ENCODE measurements at places on chromosomes 12 and 14. TPM values are rescaled to one million over a fixed set of nuclear protein-coding genes. Genes with fewer than 3 reads are reported as not detected.

Gene DPY19L2
- total RNA-seq = 0.21 TPM

Gene E2F7
- total RNA-seq = 7.8 TPM

Gene PAPLN
- 0.30 TPM for total RNA-seq

GRCh38 chr12:128797119-128798118 is 26.3 kb downstream of the SLC15A4 start:
- H3K4me1 ChIP-seq = peaks cover 20% of the 10 kb centered on the region
- no peaks in the 10 kb centered on the region for H3K27me3 ChIP-seq
- DNase-seq = no peak
- peaks cover 65% of the 10 kb centered on the region for H3K36me3 ChIP-seq

DNA sequence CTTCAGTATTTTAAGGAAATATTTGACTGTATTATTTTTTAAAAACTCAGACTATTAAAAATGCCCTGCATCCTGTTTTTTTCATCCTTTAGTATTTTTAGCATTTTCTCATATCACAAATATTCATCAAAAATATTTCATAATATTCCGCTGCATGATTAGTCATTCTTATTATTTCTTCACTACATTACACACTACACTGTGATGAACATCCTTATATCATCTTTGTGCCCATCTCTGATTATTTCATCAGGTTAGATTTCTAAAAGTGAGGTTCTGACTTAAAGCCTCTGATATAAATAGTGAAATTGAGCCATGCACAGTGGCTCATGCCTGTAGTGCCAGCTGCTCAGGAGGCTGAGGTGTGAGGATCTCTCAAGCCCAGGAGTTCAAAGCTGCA is 8.1 kb downstream of the COCH start:
- peaks cover 4% of the 10 kb centered on the region for H3K27me3 ChIP-seq
- no peaks in the 10 kb centered on the region for H3K4me1 ChIP-seq
- H3K27ac ChIP-seq = no peak overlapping the region
- no peaks in the 10 kb centered on the region for H3K36me3 ChIP-seq
- DNase-seq = no peak

DNA sequence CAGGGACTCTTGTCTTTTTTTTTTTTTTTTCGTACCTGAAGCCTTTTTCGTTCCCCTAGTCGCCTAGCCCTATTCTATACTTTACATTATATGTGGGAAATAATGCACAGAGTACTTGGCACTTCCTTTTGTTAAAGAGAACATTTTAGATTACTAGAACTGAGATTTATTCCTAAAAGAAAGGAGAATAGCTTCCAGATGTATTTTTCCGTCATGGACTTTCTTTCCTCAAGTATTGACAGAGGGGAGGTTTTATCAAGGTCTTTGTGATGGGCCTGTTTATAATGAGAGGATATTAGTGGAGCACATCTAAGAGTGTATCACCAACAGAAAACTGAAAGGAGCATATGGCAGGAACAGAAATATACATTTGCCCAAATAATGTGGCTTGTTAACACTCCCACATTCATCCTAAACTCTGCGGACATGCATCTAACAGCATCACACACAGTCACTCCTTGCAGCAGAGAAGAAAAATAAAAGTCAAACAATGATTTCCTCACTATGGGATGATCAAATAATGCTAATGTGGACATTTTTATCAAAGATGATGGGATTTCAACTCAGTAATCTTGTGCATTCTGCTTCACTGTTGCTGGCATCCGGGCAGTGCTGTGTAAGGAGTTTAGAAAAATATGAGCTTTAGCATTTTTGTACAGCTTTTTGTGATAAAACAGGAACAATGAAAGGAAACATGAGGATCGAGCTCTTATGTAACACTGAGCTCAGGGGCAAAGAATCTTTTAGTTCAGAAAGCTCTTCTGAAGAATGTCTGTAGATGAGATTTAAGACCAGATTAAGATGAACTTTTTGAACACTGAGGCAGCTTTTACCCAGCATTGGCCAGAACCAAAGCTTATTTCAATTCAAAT is 183.1 kb downstream of the EGLN3 start:
- H3K27ac ChIP-seq = no peak overlapping the region
- H3K4me1 ChIP-seq = no peaks in the 10 kb centered on the region
- no peaks in the 10 kb centered on the region for H3K36me3 ChIP-seq
- DNase-seq = no peak

- peak overlapping the region; percentile 86 for H3K4me3 ChIP-seq
- peaks cover 6% of the 10 kb centered on the region for H3K27me3 ChIP-seq
- DNase-seq = peak; percentile 75
- H3K27ac ChIP-seq = peak overlapping the region; percentile 34
These were observed 629 bp downstream of the KCNMB4 start for GRCh38 chr12:70366581-70367257.

DNA sequence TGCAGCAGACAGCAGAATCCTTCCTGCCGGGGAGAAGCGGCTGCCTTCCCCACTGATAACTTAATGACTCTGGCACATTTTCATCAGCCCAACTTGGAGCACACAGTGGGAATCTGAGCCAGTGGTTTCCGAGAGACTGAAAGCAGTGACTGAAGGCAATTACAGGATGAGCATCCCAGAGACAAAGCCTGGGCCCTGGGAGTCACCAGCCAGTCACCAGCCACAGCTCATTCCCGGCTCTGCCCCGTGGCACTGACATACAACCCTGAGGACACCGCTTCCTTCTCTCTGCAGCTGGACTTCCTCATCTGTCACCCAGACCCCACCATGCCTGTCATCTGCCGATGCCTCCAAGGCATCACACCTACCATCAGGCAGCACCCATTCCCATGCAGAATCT is 192.3 kb downstream of the DPF3 start:
- H3K4me1 ChIP-seq = peaks cover 12% of the 10 kb centered on the region
- H3K36me3 ChIP-seq = no peaks in the 10 kb centered on the region
- peak overlapping the region; percentile 20 for H3K27ac ChIP-seq

DNA sequence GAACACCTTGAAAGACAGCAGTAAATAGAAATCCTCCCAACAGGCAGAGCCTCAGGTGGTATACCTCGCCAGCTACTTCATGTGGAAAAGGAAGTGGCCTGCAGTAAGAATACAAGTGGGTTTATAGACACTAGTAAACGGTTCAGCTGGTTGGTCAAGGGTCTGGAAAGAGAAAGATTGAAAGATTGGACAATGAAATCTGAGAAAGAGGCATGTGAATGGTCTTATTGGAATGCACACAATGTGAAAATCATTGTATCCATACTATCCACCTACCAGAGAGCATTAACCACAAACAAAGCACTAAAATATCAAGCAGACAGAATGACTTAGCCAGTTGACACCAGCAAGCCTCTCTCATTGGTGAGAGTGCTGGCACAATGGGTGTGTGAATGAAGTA is 98.2 kb downstream of the SSPN start:
- no peaks in the 10 kb centered on the region for H3K36me3 ChIP-seq
- peaks cover 16% of the 10 kb centered on the region for H3K4me1 ChIP-seq
- no peak overlapping the region for H3K4me3 ChIP-seq
- no peak overlapping the region for H3K27ac ChIP-seq

DNA sequence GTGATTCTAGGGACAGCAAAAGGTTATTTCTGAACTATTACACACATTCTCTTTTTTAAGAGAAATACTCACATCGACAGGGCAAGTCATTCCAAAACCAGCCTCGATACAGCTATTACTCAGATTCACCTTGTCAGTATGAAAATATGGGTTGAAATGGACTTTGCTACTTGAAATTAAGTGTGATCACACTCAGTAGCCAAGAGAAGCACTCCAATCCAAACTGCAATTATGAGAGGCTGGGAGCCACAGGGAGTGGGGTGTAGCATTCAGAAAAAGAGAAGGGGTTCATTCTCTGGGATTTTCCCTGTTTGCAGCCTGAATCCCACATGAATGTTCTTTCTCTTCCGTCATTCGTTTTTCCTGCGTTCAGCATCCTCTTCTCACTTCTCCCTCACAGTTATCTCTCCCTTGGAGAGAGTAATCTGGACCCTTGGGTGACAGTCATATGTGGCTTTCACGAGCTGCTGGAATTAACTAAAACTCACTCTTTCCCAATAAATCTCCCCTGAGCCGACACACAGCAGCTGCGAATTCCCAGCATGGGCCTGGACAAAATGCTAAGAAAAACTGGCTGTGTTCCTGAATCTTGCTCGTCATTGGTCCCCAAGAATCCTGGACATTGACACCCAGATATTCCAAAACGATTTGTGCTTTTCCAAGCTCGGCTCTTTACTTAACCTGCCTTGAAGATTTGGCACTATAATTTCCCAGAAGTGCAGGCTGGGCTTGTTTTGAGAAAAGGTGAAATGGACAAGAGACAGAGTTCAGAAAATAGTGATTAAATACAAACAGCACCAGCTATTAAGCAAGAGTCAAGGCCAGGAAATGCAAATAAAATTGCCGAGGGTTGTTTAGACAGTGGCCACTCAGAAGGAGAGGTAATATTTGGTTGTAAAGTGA is 199.5 kb upstream of the PLEKHG7 start:
- peak overlapping the region; percentile 40 for H3K4me3 ChIP-seq
- H3K4me1 ChIP-seq = peaks cover 50% of the 10 kb centered on the region
- DNase-seq = peak; percentile 68
- no peaks in the 10 kb centered on the region for H3K27me3 ChIP-seq
- H3K36me3 ChIP-seq = no peaks in the 10 kb centered on the region
